ENCODE measurements at places on chromosomes 16 and 17. TPM values are rescaled to one million over a fixed set of nuclear protein-coding genes. Genes with fewer than 3 reads are reported as not detected.

- no peak for DNase-seq
These were observed 66.8 kb downstream of the MARCHF10 start for GRCh38 chr17:62741290-62741689.

DNA sequence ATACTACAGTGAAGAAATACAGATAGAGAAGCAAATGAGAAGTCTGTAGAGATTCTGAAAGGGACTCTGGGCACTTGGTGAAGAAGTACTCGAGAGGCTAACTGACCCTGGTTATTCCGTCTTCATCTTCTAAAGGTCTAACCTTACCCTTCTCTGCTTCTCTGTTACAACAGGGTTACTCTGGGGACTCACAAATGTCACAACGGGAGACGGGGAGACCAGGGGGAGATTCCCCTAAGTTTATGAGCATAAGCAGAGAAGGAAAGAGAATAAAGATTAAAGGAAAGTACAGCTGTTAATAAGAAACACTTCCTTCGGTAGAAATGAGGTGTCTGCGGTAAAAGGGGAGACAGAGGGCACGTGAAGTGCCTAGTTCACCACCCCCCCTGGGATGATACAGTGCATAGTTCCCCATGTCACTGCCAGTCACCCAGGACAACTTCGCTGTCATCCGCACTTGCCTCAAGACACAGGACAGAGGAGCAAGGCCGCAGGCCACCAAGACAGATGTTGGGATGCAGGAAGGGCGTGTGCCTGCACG, 75.2 kb upstream of the TRAP1 start:
- no peak for DNase-seq

Gene EIF1
- total RNA-seq = 740 TPM

DNA sequence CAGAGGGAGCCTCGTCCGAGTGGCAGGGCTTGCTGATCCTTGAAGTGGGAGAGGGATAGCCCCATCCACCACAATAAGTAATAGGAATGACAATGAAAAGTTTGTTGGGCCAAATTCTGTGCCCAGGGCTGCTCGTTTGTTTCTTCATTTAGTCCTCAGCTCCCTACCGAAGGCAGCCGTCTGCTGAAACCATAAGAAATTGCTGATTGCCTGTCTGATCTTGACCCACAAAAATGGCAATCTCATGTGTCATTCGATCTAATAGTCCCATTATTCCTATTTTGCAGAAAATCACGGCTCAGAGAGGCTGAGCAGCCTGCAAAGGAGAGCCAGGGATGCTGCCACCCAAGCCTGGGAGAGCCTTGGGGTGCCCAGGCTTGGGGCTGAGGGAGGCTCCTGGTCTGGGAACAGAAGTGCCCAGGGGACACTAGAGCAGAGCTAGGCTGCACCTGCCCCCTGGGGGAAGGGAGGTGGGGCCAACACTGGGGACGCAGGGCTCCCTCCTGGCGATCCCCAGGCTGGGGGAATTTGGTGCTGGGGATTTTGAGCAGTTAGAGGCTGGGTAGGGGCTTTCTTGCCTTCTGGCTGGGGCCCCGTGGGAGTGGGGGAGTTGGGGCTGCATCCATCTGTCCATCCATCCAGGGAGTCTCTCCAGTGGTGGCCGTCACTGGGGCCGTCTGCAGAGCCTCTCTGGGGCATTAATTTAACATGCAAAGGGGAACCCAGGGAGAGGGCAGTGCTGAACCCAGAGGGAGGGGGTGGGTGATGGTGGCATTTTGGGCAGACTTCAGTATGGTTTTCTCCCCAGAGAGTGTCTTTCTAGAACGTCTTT, 53.5 kb downstream of the SOCS1 start:
- no peak for DNase-seq

Gene HSD17B2
- 44.6 TPM for total RNA-seq

DNA sequence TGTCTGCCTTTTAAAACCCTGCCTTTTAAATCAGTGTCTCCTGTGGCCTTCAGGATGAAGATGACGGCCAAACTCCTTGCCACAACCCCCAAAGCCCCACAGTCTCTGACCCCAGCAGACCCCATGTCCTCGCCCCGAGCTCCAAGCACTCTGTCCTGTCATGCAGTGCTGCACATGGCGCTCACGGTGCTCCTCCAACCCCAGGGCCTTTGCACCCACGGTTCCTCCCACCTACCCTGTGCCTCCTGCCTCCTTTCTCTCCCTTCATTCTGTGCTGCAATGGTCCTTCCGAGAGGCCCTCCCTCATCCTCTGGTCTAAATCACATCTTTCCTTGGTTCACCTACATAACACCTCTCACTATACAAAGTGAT, 235.3 kb downstream of the KATNIP start:
- DNase-seq = no peak

- DNase-seq = no peak
These were observed 36.7 kb upstream of the NDRG4 start for GRCh38 chr16:58462997-58463941.

Gene SLC5A2
- 0.20 TPM for total RNA-seq

- DNase-seq = no peak
These were observed 52.1 kb upstream of the CACNG5 start for GRCh38 chr17:66782851-66783250.

- no peak for DNase-seq
These were observed 99.9 kb upstream of the CCL2 start for GRCh38 chr17:34154961-34155730.

GRCh38 chr16:57699481-57699880, 4.9 kb downstream of the DRC7 start:
- DNase-seq = no peak

DNA sequence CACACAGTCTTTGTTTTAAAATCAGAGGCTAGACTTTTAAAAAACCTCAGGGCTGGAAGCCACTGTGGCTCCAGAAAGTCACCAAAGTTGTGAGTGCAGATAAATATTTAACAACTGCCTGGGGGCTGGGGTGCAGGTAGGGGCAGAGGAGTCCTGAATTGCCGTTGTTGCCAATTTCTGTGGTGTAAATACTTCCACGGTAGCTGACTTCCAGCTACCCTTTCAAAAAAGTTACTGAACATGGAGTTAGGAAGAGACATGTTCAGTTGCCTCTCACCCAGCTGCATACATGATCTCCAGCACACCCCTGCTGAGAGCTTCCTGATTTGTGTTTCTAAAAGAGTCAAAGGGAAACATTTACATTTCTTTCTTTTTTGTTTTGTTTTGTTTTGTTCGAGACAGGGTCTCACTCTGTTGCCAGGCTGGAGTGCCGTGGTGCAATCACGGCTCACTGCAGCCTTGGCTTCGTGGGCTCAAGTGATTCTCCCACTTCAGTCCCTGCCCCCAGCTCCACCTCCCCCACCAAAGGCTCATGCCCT, 58.7 kb downstream of the PLXDC1 start:
- DNase-seq = no peak

- peak; percentile 80 for DNase-seq
These were observed 15.4 kb downstream of the NAA60 start for GRCh38 chr16:3458852-3459361.

Gene PLXDC1
- 0.54 TPM for total RNA-seq

GRCh38 chr17:67995570-67996263, 552 bp downstream of the C17orf58 start:
- DNase-seq = peak; percentile 39

DNA sequence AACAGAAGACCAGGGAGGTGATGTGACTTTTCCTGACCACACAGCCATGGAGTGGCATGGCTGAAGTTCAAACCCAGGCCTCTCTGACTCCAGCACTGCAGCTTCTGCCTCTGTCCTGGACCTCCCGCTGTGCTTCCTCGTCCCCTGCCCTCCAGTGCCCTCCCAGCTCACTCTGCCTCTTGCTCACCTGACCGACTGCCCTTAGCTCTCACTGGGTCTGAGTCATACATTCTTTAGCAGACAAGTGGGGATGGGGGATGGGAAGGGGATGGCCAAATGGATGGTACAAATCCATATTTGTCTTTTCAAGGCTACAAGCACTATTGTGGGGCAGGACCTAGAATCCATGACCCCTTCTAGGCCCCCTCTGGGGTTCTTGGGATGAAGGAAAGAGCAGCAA, 33.0 kb downstream of the PITPNM3 start:
- no peak for DNase-seq
